Left hindlimb (tissue), 1 donor: ENCODE measurements at places on chromosomes 13 and 19.

DNA sequence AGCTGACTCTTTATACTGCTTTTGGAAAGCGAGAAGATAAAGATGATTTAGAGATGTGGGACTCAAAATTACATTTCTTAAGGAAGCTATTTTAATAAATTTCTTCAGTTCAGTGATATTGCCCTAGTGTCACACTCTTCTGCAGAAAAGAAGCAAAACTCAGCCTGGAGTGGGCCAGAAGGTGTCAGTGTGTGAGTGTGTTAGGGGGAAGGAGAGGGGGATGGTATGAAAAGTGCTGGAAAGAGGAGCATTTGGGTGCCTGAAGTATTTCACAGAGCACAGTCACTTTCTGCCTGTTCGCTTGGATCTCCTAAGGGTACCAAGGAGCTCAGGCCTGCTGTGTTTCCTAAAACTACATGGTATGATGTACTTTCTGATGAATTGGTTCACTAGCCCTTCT lies 84.5 kb upstream of the FRY start:
- DNase-seq, result no peak

GRCh38 chr19:4409123-4409933 lies 6.9 kb downstream of the CHAF1A start:
- no peak for DNase-seq

DNA sequence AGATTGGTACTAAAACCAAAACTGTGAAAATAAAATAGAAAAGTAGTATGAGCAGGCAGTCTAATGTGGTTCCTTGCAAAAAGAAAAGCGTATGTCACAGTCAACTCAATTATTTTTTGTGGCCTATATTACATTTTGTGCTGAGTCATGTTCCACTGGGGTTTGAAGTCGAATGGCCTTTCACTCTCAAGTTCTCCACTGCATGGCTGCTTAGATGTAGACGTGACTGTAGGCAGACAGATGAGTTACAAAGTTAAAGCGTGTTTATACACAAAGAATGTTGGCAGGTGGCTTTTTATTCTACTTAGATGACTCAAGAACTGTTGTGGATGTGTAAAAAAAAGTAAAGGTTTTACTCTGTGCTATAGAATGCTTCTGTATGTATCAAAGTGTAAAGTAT lies 133.9 kb downstream of the SLITRK6 start:
- DNase-seq, result no peak

GRCh38 chr13:101149735-101150384 lies 266.4 kb downstream of the NALCN start:
- DNase-seq, result no peak

GRCh38 chr13:44905556-44905955 lies 83.7 kb downstream of the NUFIP1 start:
- no peak for DNase-seq

DNA sequence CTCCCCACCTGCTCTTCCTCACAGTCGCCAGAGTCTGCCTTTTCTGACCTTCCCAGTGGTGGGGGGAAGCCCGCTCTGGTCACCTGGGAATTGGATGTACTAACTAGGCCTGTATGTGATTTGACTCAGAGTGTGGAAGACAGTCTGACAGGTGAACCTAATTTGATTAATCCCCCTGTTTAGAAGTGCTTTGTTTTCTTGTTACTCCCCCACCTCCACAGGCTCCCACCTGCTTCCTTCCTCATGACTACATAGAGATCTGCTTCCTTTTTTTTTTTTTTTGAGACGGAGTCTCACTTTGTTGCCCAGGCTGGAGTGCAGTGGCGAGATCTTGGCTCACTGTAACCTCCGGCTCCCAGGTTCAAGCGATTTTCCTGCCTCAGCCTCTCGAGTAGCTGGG lies 44.0 kb downstream of the COG3 start:
- no peak for DNase-seq

DNA sequence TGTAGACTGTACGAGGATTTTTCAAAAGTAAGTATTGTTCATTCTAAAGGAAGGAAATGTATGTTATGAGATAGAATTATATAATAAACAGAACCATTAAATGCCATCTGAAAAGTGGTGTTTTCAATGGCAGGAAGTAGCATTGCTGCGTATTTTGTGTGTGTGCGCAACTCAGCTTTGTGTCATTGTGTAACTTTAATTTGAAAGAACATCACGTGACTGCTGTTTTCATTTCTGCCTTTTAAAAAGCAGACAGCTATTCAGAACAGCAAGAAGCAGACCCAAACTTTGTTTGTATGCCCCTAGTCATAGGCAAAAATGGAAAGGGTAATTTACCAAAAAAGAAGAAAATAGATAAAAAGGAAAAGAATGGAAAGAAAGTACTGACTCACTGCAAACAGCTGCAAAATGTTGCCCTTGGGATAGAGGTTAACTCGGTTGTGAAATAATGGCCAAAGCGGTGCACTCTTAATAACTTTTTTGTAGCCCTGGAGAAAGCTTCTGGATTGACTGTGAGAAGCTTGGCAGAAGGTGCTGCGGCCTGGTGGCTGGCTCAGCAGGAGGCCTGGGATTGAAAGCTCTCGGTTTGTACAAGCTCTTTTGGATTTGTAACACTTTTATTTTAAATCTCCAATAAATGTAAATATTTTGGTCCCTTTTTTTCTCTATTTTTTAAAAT lies 97.3 kb downstream of the GGACT start:
- DNase-seq, result no peak

- no peak for DNase-seq
These were observed 40.5 kb upstream of the KLF5 start for GRCh38 chr13:73018336-73018735.

DNA sequence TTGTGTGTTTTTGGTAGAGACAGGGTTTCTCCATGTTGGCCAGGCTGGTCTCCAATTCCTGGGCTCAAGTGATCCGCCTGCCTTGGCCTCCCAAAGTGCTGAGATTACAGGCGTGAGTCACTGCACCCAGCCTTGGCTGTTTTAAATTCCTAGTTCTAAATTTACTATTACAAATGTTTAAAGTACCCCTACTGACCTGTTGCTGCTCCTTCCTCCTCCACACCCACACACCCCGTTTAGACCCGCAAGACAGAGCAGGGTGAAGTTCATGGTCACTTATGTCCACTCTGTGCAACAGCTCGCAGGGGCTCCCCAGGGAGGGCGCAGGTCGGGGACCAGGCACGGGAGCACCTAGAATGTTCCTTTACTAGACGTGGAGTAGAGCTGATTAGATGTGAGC lies 28.7 kb downstream of the TMEM161A start:
- DNase-seq, result no peak

GRCh38 chr13:50526661-50527071 lies 316.8 kb downstream of the DLEU7 start:
- DNase-seq, result peak; percentile 58

- DNase-seq, result no peak
These were observed 19.6 kb downstream of the KLF12 start for GRCh38 chr13:74114641-74115040.

- no peak for DNase-seq
These were observed 98.7 kb downstream of the COL4A2 start for GRCh38 chr13:110405597-110406450.

GRCh38 chr13:104983601-104984000 lies 1551.9 kb downstream of the EFNB2 start:
- DNase-seq, result no peak

DNA sequence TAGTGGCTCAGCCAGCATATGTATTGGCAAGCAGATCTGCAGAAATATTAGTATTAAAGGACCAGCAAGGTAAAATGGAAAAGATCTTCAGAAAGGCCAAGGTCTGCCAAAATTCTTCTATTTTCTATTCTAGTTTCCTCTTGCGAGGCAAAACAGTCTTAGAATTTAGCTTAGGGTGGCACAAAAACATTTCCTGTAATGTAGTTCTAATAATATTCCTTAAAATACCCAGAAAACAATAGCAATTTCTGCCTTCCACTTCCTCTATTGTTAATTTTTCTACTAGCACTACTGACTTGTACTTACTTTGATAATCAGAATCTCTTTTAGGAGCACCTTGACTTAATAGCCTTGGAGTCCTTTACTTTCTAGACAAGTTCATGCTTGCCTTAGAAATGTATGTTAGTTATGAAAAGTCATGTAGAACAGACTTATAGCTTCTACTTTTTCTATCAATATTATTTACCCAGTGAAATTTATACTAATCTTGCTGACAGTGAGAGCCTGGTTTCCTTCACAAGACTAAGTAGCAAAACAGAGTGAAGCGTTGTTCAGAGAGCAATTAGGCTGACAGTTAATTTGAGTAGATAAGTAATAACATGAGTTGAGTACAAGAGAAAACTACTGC lies 23.9 kb upstream of the LPAR6 start:
- no peak for DNase-seq

GRCh38 chr19:58229255-58229639 lies 533 bp downstream of the ZNF544 start:
- DNase-seq, result no peak

DNA sequence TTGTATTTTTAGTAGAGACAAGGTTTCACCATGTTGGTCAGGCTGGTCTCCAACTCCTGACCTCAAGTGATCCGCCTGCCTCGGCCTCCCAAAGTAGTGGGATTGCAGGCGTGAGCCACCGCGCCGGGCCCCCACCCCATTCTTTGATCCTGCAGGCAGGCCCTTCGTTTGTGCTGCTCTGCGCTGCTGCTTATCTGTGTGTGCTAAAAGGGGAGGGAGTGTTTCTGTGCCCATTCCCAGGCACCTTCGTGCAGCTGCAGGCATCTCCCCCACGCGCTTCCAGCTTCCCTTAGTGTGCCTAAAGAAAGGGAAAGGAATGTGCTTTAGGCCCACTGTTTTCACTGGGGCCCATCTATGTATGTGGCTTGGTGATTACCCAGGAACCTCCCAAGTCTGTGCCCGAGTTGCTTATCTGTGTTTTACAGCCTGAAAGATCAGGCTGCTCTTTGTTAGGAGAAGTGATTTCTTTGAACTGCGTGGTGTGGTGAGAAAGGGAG lies 27.2 kb downstream of the EPN1 start:
- no peak for DNase-seq

- DNase-seq, result no peak
These were observed 10.1 kb upstream of the SOX1 start for GRCh38 chr13:112056739-112057438.

DNA sequence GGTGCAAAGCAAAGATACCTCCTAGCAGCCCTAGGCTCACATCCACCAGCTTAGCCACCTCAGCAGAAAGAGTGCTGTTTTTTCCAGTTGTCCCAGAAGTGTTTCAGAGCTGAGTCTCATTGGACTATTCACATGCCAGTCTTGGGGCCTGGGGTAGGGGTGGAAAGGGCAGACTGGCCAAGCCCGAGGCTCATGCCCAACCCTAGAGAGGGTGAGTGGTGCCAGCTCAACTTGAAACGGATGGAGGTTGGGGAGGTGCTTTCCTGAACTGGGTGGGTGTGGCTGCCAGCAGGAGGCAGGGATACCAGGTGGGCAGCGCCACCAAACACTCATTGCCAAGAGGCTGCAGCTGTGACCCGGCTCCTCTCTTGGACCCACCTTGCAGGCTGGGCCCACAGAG lies 116.9 kb downstream of the DPF1 start:
- DNase-seq, result no peak

DNA sequence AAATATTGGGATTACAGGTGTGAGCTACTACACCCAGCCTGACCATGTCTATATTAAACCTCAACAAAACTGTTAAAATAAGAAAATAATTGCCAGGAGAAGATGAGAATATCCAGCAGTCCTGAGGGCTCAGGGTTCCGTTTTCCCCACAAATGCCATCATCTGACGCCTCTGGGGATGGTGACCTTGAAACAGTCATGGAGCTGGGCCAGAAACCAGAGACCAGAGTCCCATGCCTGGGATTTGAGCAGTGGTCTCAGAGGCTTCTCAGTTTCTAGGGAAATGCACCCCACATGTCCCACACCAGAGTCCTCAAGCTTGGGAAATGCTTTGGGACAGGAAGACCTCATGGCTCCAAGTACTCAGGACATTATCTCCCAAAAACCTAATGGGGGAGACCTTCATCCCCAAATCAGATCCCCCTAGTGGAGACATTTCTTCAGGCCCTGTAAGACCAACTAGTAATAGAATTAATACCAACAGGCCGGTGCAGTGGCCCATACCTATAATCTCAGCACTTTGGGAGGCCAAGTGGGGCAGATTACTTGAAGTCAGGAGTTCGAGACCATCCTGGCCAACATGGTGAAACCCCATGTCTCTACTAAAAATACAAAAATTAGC lies 2.9 kb upstream of the MAP1S start:
- DNase-seq, result no peak

- DNase-seq, result no peak
These were observed 249.6 kb downstream of the TDRD3 start for GRCh38 chr13:60646620-60647019.

DNA sequence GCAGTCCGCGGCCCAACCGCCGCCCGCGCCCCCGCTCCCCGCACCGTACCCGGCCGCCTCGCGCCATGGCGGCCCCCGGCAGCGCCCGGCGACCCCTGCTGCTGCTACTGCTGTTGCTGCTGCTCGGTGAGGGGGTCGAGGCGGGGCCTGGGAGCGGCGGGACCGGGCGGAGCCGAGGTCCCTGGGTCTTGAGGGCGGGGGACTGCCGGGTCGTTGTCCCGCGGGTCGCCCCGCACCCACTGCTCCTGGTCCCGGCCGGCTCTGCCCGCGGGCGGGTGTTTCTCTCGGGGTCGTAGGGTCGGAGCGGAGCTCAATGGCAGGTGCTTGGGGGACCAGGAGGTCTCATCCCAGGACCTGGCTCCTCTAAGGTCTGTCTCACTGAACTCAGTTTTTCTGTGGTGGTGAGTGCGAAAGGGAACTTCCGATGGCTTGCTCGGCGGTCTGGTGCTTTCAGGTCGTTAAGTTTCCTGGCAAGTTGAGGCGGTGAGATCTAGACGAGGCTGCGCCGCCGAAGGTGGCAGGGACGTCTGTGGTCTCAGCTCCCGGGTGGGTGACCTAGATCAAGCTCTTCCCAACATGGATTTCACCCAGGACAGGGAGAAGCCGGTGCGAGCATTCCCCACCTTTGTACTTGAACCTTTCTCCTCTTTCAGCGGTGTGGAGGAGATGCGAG lies 467 bp downstream of the LAMP1 start:
- no peak for DNase-seq

- peak; percentile 98 for DNase-seq
These were observed 570 bp upstream of the MPND start for GRCh38 chr19:4342615-4343369.

DNA sequence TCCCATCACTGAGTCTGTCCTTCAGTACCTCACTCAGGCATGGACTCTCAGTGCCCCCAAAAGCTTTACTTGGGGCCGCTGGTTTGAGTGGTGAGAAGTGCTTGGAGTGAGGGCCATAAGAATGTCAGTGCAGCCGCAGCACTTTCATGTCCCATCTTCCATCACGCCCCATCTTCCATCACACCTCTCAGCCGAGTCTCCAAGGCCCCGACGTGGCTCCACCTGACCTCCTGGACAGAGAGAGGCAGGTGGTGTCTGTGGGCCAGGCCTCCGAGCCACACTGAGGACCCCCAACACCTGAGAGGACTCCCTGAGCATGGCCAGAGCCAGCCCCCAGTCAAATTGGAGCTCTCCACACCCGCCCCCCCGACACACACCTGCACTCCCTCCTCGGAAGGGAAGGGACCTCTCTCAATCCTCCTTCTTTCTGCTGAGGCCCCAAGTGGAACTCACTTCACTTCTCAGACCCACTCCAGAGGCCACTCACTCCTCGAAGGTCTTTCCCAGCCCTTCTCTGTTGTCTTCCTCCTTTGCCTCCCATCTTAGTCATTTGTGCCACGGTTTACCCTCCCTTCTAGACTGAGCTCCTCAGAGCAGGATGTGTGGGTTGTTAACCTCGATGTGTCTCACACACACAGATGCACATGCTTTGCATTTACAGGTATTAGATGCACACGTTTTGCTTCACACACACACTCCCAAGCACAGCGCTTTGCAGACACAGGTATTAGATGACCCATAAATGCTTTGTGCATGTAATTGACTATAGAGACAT lies 65.7 kb upstream of the ATP12A start:
- DNase-seq, result no peak
